ENCODE measurements at places on chromosomes 1 and 21. TPM values are rescaled to one million over a fixed set of nuclear protein-coding genes. Genes with fewer than 3 reads are reported as not detected.

S100A7A gene
- total RNA-seq: not detected

CDC42BPA gene
- 30.1 TPM for total RNA-seq

TMPRSS15 gene
- total RNA-seq: not detected

HES3 gene
- total RNA-seq: 89.9 TPM

ZBTB37 gene
- total RNA-seq: 12.0 TPM

MRPS6 gene
- total RNA-seq: 83.2 TPM

PROK1 gene
- total RNA-seq: not detected

CFAP141 gene
- not detected for total RNA-seq

- H3K4me3 ChIP-seq: no peak overlapping the region
- no peak overlapping the region for H3K27ac ChIP-seq
- H3K27me3 ChIP-seq: no peaks in the 10 kb centered on the region
- no peaks in the 10 kb centered on the region for H3K4me1 ChIP-seq
- DNase-seq: no peak
These were observed 5.2 kb upstream of the C2CD2 start for GRCh38 chr21:41958886-41959563.

- H3K27me3 ChIP-seq: no peaks in the 10 kb centered on the region
- H3K27ac ChIP-seq: no peak overlapping the region
- no peaks in the 10 kb centered on the region for H3K4me1 ChIP-seq
- no peak for DNase-seq
- no peak overlapping the region for H3K4me3 ChIP-seq
These were observed 1.6 kb upstream of the IRF6 start for GRCh38 chr1:209807509-209807908.

DNA sequence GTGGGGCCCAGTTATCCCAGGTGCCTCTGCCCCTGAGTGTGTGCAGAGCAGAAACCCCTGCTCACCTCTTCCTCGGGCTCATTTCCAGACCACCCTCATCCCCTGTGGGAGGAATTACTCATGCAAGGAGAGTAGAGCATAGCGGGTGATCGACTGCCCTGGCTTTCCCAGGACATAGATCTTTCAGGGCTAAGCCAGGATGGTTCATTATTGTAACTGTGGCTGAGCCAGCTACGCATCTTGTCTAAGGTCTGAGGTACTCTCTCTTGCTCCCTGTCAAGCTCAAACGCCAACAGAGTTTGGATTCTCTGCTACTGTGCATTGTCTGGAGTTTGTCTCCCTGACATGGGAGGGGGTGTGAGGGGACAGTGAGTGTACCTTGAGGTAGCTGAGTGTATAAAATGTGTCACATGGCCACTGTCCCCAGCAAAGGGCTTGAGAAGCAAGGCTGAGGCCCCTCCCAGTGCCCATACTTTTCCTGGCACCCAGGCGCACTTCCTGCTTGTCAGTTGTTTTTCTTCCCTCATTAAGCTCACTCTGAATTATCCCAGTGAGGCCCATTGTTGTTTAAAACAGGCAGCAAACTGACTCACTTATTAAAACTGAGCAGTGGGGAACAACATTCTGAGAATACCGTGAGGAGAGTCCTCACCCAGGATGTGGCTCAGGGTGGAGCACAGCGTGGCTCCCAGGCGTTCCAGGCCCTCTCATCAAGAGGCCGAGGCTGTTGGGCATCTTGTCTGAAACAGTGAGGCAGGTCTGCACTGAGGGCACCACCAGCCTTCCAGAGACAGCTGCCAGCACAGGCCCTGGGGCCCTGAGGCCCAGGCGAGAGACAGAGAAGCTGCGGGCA is 92.9 kb downstream of the LAMC2 start:
- H3K27me3 ChIP-seq: no peaks in the 10 kb centered on the region
- H3K4me3 ChIP-seq: no peak overlapping the region
- no peaks in the 10 kb centered on the region for H3K36me3 ChIP-seq
- H3K27ac ChIP-seq: peak overlapping the region; percentile 33
- peaks cover 8% of the 10 kb centered on the region for H3K4me1 ChIP-seq

GRCh38 chr1:162765788-162766187 is 24.7 kb upstream of the HSD17B7 start:
- no peak overlapping the region for H3K27ac ChIP-seq
- H3K27me3 ChIP-seq: no peaks in the 10 kb centered on the region
- DNase-seq: no peak
- H3K4me1 ChIP-seq: no peaks in the 10 kb centered on the region

DNA sequence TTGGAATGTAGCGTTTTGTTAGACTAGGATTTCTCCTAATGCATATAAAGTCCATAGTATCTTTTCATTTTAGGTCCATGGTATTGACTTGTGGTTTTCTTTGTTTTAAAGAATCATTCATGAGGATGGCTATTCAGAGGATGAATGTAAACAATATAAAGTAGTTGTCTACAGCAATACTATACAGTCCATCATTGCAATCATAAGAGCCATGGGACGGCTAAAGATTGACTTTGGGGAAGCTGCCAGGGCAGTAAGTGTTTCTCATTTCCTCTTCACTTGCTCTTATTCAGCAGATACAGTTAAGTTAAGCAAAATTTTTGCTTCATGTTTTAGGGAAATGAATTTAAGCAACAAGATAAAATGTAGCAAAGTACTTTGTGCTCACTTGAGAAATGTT is 25.4 kb downstream of the GNAI3 start:
- H3K36me3 ChIP-seq: peaks cover 18% of the 10 kb centered on the region
- no peak for DNase-seq
- peaks cover 2% of the 10 kb centered on the region for H3K4me1 ChIP-seq
- no peak overlapping the region for H3K27ac ChIP-seq
- H3K27me3 ChIP-seq: no peaks in the 10 kb centered on the region

DNA sequence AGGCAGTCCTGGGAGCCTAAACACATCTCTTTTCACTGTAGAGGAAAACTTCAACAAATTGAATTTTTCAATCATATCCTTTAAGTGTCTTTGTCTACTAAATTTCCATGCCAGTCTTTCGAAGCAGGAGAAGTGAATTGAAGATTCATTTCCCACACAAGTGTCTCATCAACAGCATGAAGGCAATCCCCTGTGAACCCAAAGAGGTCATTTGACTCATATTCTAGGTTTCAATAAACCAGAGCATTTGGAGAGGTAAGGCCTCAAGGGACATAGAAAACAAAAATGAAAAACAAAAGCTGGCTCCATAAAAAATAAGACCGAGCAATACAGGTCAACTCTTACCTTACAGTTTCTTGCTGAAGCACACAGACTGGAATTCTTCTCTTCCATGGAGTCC is 94.1 kb upstream of the ATP1B1 start:
- no peaks in the 10 kb centered on the region for H3K4me1 ChIP-seq
- H3K36me3 ChIP-seq: no peaks in the 10 kb centered on the region
- H3K4me3 ChIP-seq: no peak overlapping the region
- DNase-seq: no peak

GRCh38 chr21:14492931-14493330 is 53.2 kb downstream of the SAMSN1 start:
- H3K4me1 ChIP-seq: no peaks in the 10 kb centered on the region
- no peak for DNase-seq
- H3K27me3 ChIP-seq: no peaks in the 10 kb centered on the region
- H3K27ac ChIP-seq: no peak overlapping the region
- no peak overlapping the region for H3K4me3 ChIP-seq

- peak; percentile 86 for DNase-seq
- H3K27ac ChIP-seq: no peak overlapping the region
- no peak overlapping the region for H3K4me3 ChIP-seq
- no peaks in the 10 kb centered on the region for H3K36me3 ChIP-seq
- H3K4me1 ChIP-seq: 0 out of 2 replicates have a peak, but pooled peaks cover 3% of the 10 kb centered on the region
These were observed 47.3 kb downstream of the UBIAD1 start for GRCh38 chr1:11320153-11320936.

GRCh38 chr1:174297351-174297750 is 138.0 kb downstream of the RABGAP1L start:
- no peaks in the 10 kb centered on the region for H3K27me3 ChIP-seq
- H3K27ac ChIP-seq: no peak overlapping the region
- peaks cover 6% of the 10 kb centered on the region for H3K36me3 ChIP-seq
- no peaks in the 10 kb centered on the region for H3K4me1 ChIP-seq

- H3K4me3 ChIP-seq: no peak overlapping the region
- no peak overlapping the region for H3K27ac ChIP-seq
- no peaks in the 10 kb centered on the region for H3K36me3 ChIP-seq
- DNase-seq: no peak
- no peaks in the 10 kb centered on the region for H3K27me3 ChIP-seq
These were observed 97.8 kb upstream of the CAMK1G start for GRCh38 chr1:209485751-209486150.

DNA sequence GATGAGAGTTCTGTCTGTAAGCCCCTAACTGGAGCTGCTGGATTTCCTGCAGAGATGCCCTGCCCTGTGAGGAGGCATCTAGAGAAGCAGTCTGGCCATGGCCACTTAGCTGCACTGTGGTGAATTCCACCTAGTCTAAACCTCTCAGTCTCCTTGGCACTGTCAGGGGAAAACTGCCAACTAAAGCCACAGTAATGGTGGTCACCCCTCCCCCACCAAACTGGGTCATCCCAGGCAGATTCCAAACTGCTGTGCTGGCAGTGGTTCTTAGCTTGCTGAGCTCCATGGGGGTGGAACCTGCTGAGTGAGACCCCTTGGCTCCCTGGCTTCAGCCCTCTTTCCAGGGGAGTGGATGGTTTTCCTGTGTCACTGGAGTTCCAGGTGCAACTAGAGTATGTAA is 740.6 kb downstream of the RWDD3 start:
- H3K4me3 ChIP-seq: no peak overlapping the region
- no peaks in the 10 kb centered on the region for H3K27me3 ChIP-seq

GRCh38 chr1:176029155-176029554 is 177.9 kb downstream of the COP1 start:
- H3K4me3 ChIP-seq: no peak overlapping the region
- no peak overlapping the region for H3K27ac ChIP-seq
- DNase-seq: no peak

DNA sequence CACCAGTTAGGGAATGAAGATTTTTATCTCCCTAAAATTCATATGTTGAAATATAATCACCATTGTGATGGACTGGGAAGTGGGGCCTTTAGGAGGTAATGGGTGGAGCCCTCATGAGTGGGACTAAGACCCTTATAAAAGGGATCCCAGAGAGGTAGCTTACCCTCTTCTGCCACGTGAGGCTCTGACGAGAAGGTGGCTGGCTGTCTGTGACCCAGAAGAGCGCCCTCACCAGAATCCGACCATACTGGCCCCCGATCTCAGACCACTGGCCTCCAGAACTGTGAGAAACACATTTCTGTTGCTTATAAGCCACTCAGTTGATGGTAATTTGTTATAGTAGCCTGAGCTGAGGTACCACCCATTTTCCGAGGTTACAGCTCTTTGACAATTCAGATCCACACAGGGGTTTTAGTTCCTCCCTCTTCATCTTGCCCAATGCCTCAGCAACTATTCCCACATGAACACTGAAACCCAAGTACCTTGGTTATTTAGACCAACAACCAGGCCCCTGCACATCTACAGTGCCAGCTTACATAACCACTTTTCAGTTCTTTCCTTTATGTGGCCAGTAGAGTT is 27.6 kb upstream of the HUNK start:
- H3K27ac ChIP-seq: no peak overlapping the region
- no peaks in the 10 kb centered on the region for H3K36me3 ChIP-seq
- H3K4me3 ChIP-seq: no peak overlapping the region
- peak; percentile 52 for DNase-seq
- H3K27me3 ChIP-seq: no peaks in the 10 kb centered on the region

GRCh38 chr1:154772606-154773506 is 97.2 kb downstream of the KCNN3 start:
- H3K36me3 ChIP-seq: no peaks in the 10 kb centered on the region
- peak; percentile 76 for DNase-seq
- no peaks in the 10 kb centered on the region for H3K4me1 ChIP-seq
- no peak overlapping the region for H3K4me3 ChIP-seq

DNA sequence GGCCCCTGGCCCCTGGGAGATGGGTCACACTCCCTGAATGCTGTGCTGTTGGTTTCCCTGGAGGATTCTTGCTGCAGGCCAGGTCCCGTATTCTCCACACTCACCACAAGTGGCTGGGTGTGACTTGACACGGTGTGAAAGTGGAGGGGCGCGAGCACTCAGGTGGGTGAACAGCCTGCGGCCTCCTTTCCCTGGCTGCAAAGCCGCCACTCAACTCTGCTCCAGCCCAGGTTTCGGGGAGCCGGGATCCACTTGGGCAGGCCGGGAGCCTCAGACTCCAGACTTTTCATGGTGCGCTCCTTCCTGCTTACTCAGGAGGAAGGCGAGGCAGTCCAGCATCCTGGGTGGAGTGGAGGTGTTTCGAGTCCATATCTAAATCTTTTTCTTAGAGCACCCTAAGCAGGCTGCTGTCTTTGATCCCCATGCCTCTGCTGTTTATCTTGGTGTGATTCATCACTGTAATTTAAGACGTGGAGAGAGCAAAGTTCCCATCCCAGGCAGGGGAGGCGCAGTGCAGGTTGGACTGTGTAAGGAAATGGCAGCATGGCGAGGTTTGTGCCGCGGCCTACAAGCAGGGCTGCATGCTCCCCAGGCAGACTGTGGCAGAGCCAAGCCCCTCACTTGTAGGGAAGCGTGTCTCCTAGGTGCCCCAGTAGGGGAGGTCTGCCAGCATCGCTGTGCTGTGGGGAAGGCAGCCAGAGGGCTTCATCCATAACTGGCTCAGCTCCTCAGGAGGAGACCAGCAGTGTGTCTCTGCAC is 29.6 kb downstream of the VANGL1 start:
- H3K4me1 ChIP-seq: no peaks in the 10 kb centered on the region
- H3K36me3 ChIP-seq: peaks cover 15% of the 10 kb centered on the region
- H3K27me3 ChIP-seq: no peaks in the 10 kb centered on the region
- no peak overlapping the region for H3K27ac ChIP-seq
- DNase-seq: no peak

DNA sequence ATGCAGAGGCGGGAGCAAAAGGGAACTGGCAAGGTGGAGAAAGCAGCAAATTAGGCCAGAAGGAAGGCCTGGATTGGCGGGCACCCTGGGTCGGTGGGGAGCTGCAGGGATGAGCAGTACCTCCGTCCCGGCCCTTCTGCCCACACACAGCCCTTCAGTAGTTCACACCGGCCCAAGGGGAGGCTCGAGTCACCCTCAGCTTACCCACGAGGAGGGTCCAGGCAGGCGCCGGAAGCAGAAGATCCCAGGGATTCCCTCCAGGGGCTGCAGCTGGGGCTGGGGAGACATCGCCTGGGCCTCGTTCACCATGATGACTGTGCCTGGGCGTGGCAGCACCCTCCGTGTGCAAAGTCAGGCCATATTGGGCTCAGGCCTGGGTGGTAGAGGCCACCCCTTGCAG is 190.0 kb downstream of the PRDM16 start:
- no peaks in the 10 kb centered on the region for H3K4me1 ChIP-seq
- no peak overlapping the region for H3K27ac ChIP-seq
- H3K27me3 ChIP-seq: no peaks in the 10 kb centered on the region

DNA sequence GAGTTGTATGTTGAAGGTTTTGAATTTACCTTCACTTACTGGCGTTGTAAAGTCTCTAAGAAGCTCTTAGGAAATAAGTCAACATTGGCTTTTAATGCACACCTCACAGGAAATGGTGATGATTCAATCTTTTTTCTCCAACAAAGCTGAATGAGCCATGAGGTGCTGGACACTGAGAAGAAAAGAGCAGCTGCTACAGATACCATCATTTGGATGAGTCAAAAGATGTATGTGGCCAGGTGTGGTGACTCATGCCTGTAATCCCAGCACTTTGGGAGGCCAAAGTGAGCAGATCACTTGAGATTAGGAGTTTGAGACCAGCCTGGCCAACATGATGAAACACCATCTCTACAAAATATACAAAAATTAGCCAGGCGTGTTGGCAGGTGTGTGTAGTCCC is 3.3 kb upstream of the IL23R start:
- H3K4me1 ChIP-seq: no peaks in the 10 kb centered on the region
- no peaks in the 10 kb centered on the region for H3K27me3 ChIP-seq
- no peaks in the 10 kb centered on the region for H3K36me3 ChIP-seq

GRCh38 chr1:63523738-63524137 is 413 bp downstream of the EFCAB7 start:
- no peaks in the 10 kb centered on the region for H3K4me1 ChIP-seq
- DNase-seq: no peak
- no peaks in the 10 kb centered on the region for H3K27me3 ChIP-seq
- peak overlapping the region; percentile 97 for H3K4me3 ChIP-seq
- H3K27ac ChIP-seq: peak overlapping the region; percentile 66
- no peaks in the 10 kb centered on the region for H3K36me3 ChIP-seq

Measured in H9 (cell line).